ENCODE measurements at places on chromosomes 12 and 14.

DNA sequence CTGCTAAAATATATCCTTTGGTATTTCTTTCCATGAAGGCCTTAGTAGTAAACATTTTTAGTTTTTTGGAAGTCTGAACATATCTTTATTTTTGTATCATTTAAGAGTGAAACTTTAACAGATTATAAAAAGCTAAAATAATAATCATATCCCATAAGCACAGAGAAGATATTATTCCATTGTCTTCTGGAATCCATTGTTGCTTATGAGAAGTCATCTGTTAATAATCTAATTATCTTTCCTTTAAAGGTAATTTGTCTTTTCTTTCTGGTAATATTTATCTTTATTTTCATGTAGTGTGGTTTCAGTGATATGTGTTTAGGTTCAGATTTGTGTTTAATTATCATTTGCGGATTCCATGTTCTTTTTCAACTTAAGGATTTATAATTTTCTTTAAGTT is 261.7 kb downstream of the MSRB3 start:
- DNase-seq, result no peak

- DNase-seq, result no peak
These were observed 458.5 kb downstream of the MED13L start for GRCh38 chr12:115818973-115819372.

- no peak for DNase-seq
These were observed 6.7 kb upstream of the VCPKMT start for GRCh38 chr14:50123062-50123461.

- DNase-seq, result no peak
These were observed 21.7 kb upstream of the MSI1 start for GRCh38 chr12:120390540-120391120.

GRCh38 chr14:68634874-68635595 is 157.8 kb downstream of the ZFP36L1 start:
- DNase-seq, result no peak

GRCh38 chr12:104997541-104997940 is 11.4 kb downstream of the NOPCHAP1 start:
- DNase-seq, result no peak

- DNase-seq, result no peak
These were observed 282.7 kb downstream of the AKAP6 start for GRCh38 chr14:32611752-32612151.

- DNase-seq, result no peak
These were observed 10.8 kb upstream of the KRT8 start for GRCh38 chr12:52915637-52916036.

DNA sequence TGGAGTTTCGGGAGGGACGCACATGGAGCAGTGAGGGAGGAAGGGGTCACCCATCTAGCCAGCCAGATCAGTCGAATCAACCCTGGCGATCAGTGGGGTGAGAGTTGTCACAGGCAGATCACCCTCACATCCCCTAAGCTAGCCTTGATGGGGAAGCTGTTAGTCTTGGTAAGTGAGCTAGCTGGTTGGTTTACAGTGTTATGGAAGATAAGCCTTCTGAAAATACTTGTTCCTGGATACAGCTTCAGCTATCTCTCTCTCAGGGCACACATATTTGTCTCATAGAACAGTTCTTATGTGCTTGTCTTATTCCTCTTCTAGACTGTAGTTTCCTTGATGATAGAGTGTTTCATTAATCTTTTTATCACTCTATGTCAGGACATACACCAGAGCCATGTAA is 26.2 kb upstream of the MANSC4 start:
- DNase-seq, result no peak

DNA sequence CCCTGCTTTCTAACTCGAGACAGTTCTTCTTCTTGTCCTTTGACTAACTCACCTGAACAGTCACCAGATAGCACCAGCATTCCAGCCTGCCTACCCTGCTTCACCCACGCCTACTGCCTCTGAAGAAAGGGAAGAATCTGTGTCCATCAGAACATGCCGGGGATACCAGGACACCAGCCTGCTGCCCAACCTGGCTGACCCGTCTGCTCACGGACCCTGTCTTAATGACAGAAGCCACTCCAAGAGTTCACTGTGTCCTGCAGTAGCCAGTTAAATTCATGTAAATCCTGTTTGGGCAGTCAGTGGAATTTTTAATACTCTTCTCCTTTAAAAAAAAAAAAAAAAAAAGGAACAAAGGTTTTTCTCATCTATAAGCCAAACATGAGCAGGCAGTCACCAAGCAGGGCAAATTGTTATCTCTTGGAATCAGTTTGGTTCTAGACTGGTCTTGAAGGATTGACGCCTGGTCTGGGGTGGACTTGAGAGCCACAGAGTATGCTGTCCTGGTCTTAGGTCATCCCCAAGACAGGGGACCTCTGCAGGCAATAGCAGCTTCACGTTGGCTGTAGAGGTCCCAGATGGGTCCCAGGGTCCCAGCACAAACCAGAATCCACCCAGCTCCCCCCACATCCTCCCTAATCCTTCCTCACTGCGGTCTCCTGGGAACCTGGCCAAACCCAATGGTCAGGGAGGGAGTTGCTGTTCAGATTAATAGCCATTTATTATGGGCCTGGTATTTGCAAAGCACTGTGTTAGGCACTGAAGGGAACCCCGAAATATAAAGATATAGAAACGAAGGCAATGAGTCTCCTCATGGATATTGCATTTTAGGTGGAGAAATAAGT is 181.1 kb upstream of the HIF1A start:
- no peak for DNase-seq

GRCh38 chr12:132178801-132179401 is 34.6 kb downstream of the NOC4L start:
- no peak for DNase-seq

- DNase-seq, result no peak
These were observed 33.4 kb upstream of the FAM181A start for GRCh38 chr14:93893661-93894261.

DNA sequence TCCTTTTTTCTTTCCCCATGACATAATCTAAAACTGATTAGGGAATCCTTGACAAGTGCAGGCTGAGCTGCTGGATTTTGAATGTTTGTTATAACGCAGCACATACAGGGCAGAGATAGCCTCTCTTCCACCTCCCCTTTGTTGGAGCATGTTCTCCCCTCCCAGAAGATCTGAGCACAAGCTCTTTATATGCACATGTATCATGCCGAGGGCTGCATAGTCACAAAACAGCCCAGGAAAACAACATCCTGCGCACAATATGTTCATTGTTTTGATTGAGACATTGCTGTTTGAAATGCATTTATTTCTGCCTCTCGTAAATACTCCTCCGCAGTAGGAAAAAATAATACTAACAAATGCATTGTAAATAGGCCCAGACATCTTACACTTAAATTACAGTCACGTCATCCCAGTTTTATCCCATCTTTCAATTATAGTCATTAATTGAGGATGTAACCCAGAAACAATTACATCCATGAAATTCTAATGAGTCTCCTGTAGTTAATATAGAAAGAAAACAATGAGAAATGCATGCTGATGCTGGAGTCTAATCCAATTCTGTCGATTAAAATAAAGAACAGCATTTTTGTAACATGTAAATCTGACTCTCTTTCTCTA is 401.8 kb downstream of the BTG1 start:
- DNase-seq, result no peak

GRCh38 chr12:43291516-43291915 is 260.5 kb downstream of the ADAMTS20 start:
- no peak for DNase-seq

DNA sequence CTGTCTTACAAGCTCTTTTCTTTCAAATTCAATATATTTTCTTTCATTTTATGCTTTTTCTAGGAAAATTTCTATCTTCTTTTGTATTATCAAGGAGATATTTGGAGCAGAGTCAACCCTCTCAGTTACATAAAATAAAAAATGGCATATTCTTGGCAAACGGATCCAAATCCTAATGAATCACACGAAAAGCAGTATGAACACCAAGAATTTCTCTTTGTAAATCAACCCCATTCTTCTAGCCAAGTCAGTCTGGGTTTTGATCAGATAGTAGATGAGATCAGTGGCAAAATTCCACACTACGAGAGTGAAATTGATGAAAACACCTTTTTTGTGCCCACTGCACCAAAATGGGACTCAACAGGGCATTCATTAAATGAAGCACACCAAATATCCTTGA is 20.6 kb downstream of the PIK3C2G start:
- no peak for DNase-seq

GRCh38 chr12:124170760-124171159 is 124.1 kb upstream of the RFLNA start:
- DNase-seq, result no peak

- DNase-seq, result no peak
These were observed 109.8 kb upstream of the GPHB5 start for GRCh38 chr14:63428486-63428885.

- DNase-seq, result no peak
These were observed 460.1 kb downstream of the MED13L start for GRCh38 chr12:115817389-115817788.

DNA sequence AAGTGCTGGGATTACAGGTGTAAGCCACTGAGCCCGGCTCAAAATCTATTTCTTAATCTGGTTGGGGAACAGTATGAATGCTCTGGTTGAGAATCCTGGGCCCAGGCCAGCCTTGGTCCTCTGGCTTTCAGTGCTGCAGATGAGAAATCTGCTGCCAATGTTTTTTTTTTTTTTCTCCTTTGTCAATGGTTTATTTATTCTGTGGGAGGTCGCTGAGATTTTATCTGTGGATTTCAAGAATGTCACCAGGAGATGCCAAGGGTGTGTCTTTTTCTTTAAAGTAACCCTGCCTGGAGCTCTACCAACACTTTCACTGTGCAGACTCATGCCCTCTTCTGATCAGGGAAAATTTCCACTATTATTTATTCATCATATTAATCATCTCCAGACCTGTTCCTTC is 3.6 kb downstream of the SLC25A29 start:
- no peak for DNase-seq

GRCh38 chr14:101624536-101624935 is 63.2 kb downstream of the DIO3 start:
- no peak for DNase-seq
